ENCODE measurements at places on chromosomes 4 and X.

DNA sequence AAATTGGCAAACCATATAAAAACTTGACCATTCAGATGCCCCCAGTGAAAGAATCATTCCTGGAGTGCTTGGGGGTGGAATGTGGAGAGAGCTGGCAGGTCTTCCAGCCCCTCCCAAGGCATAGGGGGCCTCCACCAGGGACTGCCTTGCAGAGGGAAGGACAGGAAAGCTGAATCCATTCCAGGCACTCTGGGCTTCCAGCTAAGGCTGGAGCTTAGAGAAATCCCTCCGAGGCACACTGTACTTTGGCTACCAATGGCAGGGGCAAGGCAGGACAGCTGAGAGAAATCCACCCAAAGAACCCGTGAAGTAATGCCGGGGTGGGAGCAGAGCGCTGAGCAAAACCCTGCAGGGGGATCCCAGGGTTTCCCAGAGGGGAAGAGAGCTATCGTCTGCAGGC lies 4.0 kb downstream of the CENPU start:
- DNase-seq = no peak
- peaks cover 34% of the 10 kb centered on the region for H3K4me1 ChIP-seq
- H3K27ac ChIP-seq = no peak overlapping the region
- peaks cover 65% of the 10 kb centered on the region for H3K36me3 ChIP-seq

- H3K4me3 ChIP-seq = no peak overlapping the region
- H3K27ac ChIP-seq = no peak overlapping the region
- no peak for DNase-seq
These were observed 62.5 kb downstream of the KIAA0232 start for GRCh38 chr4:6845027-6845426.

DNA sequence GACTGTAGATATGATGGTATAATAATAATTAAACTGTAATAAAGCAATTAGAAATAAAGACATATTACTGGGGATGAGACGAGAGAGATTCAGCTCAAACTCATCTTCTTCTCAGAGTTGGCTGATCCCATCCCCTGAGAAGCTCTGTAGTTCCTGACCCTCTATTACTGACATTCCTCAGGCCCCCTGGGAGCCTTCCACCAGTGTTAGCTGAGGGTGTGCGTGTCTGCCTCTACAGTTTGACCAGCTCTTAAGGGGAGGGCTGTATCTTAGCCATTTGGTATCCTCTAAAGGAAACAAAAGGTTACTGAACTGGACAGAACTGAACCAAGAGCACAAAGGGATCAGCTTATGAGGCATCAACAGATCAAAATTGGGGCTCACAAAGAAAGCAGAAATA lies 11.2 kb downstream of the FHDC1 start:
- no peak for DNase-seq
- H3K36me3 ChIP-seq = no peaks in the 10 kb centered on the region
- H3K4me1 ChIP-seq = peaks cover 5% of the 10 kb centered on the region
- peaks cover 21% of the 10 kb centered on the region for H3K27me3 ChIP-seq
- H3K4me3 ChIP-seq = no peak overlapping the region

- H3K27ac ChIP-seq = no peak overlapping the region
- H3K4me3 ChIP-seq = no peak overlapping the region
- no peak for DNase-seq
- H3K36me3 ChIP-seq = no peaks in the 10 kb centered on the region
- no peaks in the 10 kb centered on the region for H3K27me3 ChIP-seq
- H3K4me1 ChIP-seq = no peaks in the 10 kb centered on the region
These were observed 137.4 kb downstream of the NSUN7 start for GRCh38 chr4:40886931-40887763.

Measured in SJSA1 (cell line).